Esophagus muscularis mucosa (tissue), 4 donors: ENCODE measurements at places on chromosomes 11 and 22. TPM values are rescaled to one million over a fixed set of nuclear protein-coding genes. Genes with fewer than 3 reads are reported as not detected.
A peak's percentile ranks its signal among the peaks of the same experiment; 100 is the strongest.

- H3K4me3 ChIP-seq, result no peak overlapping the region
- H3K27ac ChIP-seq, result no peak overlapping the region
- H3K27me3 ChIP-seq, result no peaks in the 10 kb centered on the region
- H3K4me1 ChIP-seq, result no peaks in the 10 kb centered on the region
Observed at GRCh38 chr22:48359613-48359965, 1468.1 kb downstream of the BRD1 start.

Gene NLRP10
- not detected for total RNA-seq

Gene APOL5
- total RNA-seq, result not detected

- no peak for DNase-seq
- no peak overlapping the region for H3K4me3 ChIP-seq
- no peaks in the 10 kb centered on the region for H3K27me3 ChIP-seq
- H3K36me3 ChIP-seq, result no peaks in the 10 kb centered on the region
- peak overlapping the region; percentile 68 for H3K27ac ChIP-seq
Observed at GRCh38 chr11:2096011-2096918, 42.9 kb downstream of the IGF2 start.

Gene SCGB1D2
- not detected for total RNA-seq

DNA sequence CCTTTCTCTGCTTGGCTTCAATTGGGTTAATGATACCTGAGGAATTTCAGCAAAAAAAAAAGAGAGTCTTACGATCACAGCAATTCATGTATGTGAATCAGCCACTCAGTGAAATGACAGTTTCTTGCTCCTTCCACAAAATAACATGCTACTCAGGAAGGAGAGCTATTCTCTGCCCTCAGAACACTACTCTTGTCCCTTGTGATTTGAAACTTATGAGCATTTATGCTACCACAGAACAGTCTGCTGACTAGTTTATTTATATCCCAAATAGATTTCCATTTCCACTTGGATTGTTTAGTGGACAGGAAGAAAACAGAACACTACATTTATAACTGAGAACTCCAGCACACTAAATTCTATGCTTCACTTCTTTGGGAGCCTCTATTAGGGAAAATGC, 8.5 kb downstream of the TFIP11 start:
- H3K27ac ChIP-seq, result no peak overlapping the region
- H3K4me1 ChIP-seq, result peaks cover 7% of the 10 kb centered on the region
- DNase-seq, result no peak
- H3K36me3 ChIP-seq, result peaks cover 100% of the 10 kb centered on the region
- no peak overlapping the region for H3K4me3 ChIP-seq

DNA sequence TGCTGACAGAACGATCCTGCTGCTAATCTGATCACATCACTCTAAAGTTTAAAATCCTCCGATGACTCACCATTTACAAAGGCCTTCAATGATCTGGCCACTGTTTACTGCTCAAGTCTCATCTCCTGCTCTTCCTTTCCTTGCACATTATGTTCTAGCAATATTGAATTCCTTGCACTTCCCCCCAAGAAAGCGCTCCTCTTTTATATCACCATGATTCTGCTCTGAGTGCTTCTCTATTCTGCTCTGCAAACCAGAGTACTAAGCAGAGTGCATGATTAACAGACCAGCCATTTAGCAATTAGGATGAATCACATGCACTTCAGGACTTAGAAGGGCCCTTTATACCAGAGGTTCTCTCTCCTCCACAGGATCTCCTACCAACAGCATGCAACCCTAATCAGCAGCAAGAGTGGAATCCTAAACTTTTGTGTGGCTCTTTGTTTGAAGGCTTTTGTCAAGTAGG, 1122.8 kb upstream of the CCDC90B start:
- no peaks in the 10 kb centered on the region for H3K36me3 ChIP-seq
- H3K27me3 ChIP-seq, result no peaks in the 10 kb centered on the region
- no peak for DNase-seq
- no peaks in the 10 kb centered on the region for H3K4me1 ChIP-seq

DNA sequence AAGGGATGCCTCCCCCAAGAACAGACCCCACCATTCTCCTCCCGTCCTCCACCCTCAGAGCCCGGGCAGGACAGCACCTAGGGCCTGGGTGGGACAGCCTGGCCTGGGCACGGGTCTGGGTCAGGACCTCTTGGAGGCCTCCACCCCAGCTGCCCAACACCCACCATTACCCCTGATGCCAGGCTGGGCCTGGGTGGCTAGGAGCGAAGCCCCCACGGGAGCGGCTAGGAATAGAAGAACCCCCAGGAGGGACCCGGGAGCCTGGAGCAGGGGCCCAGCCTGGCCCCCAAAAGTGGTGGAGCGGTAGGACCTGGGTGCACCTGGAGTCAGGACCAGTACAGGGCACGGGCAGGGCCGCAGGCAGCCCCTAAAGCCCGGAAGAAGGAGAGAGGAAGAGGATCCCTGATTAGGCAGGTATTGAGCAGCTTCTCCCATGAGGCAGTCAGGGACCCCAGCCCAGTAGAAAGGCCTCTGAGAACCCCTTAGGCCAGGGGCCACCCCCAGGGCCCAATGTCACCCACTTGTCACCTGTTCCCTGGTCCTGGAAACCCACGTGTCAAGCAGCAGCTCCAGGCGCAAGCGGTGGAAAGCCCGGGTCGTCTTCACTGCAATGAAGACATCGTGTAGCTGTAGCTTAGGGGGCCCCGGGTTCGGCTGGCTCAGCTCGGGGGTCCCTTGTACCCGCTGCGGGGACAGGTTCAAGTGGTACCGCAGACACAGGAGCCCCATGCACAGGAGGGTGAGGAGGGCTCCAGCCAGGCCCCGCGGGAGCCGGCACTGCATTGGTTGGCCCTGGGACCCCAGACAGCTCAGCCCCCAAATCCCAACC, 575 bp downstream of the MFNG start:
- peaks cover 4% of the 10 kb centered on the region for H3K36me3 ChIP-seq
- peak overlapping the region; percentile 27 for H3K27ac ChIP-seq
- peaks cover 27% of the 10 kb centered on the region for H3K4me1 ChIP-seq
- no peaks in the 10 kb centered on the region for H3K27me3 ChIP-seq
- DNase-seq, result no peak

Gene OVCH2
- total RNA-seq, result not detected

- DNase-seq, result no peak
- no peaks in the 10 kb centered on the region for H3K27me3 ChIP-seq
- H3K36me3 ChIP-seq, result no peaks in the 10 kb centered on the region
- peaks cover 52% of the 10 kb centered on the region for H3K4me1 ChIP-seq
- H3K4me3 ChIP-seq, result no peak overlapping the region
- peak overlapping the region; percentile 82 for H3K27ac ChIP-seq
Observed at GRCh38 chr11:83051760-83052671, 19.7 kb downstream of the RAB30 start.

Gene OR8K1
- total RNA-seq, result not detected

DNA sequence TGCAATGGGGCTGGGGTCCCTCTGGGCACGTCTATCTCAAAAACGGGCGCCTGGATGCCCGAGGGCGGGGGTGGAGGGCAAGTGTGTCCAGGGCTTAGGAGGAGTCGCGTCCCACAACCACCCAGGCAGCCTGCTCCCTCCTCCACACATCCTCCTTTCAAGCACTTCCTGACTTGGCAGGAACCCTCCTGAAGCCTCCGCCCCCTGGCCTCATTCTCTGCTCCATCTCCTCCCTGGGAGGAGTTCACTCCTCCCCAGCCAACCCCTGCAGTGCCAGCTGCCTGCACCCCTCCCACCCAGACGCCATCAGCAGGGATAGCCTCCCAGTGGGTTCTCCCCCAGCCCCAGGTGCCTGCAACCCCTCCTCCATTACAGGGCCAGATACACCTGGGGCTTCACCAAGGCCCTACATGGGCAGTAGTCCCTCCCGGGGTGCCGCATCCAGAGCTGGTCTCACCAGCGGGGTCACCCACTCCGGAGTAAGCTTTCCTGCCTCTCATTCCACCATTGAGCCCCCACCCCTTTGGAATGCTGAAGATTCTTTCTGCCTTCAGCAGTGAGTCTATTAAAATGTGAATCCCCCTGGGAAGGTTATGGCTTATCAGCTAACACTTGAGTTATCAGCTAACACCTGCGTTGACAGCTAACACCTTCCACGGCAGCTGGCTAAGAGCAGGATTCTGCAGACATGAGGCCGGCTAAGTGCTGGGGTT, 24.4 kb downstream of the RTN4R start:
- no peaks in the 10 kb centered on the region for H3K36me3 ChIP-seq
- DNase-seq, result no peak
- peaks cover 46% of the 10 kb centered on the region for H3K4me1 ChIP-seq
- H3K4me3 ChIP-seq, result peak overlapping the region; percentile 33

Gene SCN3B
- 2.0 TPM for total RNA-seq

Gene ZBTB16
- total RNA-seq, result 175 TPM

DNA sequence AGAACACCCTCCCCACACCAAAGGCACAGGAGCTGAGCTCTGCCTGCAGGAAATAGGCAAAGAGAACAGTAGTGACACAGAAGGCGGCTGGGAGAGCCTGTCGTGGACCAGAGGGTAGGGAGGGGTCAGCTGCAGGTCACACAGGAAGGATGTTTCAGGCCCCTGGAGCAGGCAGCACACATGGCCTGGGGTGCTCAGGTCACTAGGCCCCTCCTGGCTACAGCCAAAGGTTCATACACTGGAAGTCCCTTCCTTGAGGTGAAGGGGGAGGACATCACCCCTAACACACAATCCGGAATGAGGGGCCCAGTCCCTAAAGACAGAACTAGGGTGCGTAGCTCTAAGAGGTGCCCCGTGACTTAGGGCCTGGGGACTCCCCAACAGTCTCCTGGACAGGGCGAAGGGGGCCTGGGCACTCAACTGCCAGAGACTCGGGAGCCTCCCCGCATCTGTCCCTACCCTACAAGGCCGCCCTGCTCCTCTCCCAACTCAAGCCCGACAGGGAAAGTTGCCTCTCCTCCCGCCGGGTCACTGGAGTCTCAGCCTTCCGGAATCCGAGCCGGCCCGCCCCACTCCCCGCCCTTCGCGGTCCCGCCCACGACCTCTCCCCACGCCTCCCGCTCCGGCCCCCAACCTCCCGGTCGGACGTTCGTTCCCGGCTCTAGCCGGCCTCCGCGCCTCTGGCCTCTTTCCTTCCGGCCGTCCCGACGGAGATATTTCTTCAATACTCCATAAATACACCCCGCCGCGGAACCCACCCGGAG, at the start of gene CYB5R2:
CYB5R2 (minus strand) TSS at position 541 of the 764 bp plus-strand sequence. CDS start 675 bp downstream, outside the sequence.
- H3K4me3 ChIP-seq, result peak within 1 kb of the TSS; percentile 62
- DNase-seq, result no peak
- H3K36me3 ChIP-seq, result no peaks in the 10 kb centered on the region
- peak within 1 kb of the TSS; percentile 51 for H3K27ac ChIP-seq
- H3K4me1 ChIP-seq, result peaks cover 18% of the 10 kb centered on the region

GRCh38 chr22:45314786-45315185, 5.1 kb downstream of the FAM118A start:
- H3K4me3 ChIP-seq, result no peak overlapping the region
- no peak overlapping the region for H3K27ac ChIP-seq
- H3K27me3 ChIP-seq, result no peaks in the 10 kb centered on the region
- DNase-seq, result no peak
- peaks cover 69% of the 10 kb centered on the region for H3K4me1 ChIP-seq

GRCh38 chr11:12409621-12410005, 32.2 kb downstream of the PARVA start:
- no peaks in the 10 kb centered on the region for H3K36me3 ChIP-seq
- H3K4me1 ChIP-seq, result peaks cover 90% of the 10 kb centered on the region
- DNase-seq, result peak; percentile 74
- H3K27ac ChIP-seq, result peak overlapping the region; percentile 87
- no peaks in the 10 kb centered on the region for H3K27me3 ChIP-seq
- H3K4me3 ChIP-seq, result peak overlapping the region; percentile 19

Gene DAGLA
- total RNA-seq, result 3.0 TPM

- H3K36me3 ChIP-seq, result peaks cover 9% of the 10 kb centered on the region
- H3K27ac ChIP-seq, result peak overlapping the region; percentile 78
- H3K4me1 ChIP-seq, result peaks cover 54% of the 10 kb centered on the region
Observed at GRCh38 chr11:72239849-72240460, 4.0 kb downstream of the PHOX2A start.

- no peaks in the 10 kb centered on the region for H3K36me3 ChIP-seq
- no peak overlapping the region for H3K4me3 ChIP-seq
- peaks cover 70% of the 10 kb centered on the region for H3K27me3 ChIP-seq
- no peak for DNase-seq
- H3K4me1 ChIP-seq, result no peaks in the 10 kb centered on the region
Observed at GRCh38 chr11:118138839-118139420, 13.7 kb downstream of the SCN4B start.

Gene PANX2
- total RNA-seq, result 0.71 TPM

Gene TMEM86A
- total RNA-seq, result 4.8 TPM

DNA sequence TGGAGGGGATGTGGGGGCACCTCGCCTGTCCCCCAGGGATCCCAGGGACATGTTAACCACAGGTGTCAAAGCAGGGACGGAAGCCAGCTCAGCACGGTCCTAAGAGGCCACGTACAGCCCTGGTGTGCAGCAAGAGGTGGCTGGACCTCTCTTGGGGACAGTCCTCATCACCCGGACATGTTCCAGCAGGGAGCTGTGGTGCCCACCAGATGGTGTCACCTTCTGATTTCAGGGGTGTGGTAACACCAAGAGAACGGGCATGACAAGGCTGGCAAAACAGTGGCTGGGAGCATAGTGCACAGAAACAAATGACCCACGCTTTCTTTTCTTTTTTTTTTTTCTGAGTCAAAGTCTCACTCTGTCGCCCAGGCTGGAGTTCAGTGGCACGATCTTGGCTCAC, 25.6 kb upstream of the COMT start:
- DNase-seq, result no peak
- H3K27me3 ChIP-seq, result no peaks in the 10 kb centered on the region
- H3K4me1 ChIP-seq, result no peaks in the 10 kb centered on the region
- peaks cover 78% of the 10 kb centered on the region for H3K36me3 ChIP-seq
- no peak overlapping the region for H3K4me3 ChIP-seq

Gene PRRG4
- 2.7 TPM for total RNA-seq

DNA sequence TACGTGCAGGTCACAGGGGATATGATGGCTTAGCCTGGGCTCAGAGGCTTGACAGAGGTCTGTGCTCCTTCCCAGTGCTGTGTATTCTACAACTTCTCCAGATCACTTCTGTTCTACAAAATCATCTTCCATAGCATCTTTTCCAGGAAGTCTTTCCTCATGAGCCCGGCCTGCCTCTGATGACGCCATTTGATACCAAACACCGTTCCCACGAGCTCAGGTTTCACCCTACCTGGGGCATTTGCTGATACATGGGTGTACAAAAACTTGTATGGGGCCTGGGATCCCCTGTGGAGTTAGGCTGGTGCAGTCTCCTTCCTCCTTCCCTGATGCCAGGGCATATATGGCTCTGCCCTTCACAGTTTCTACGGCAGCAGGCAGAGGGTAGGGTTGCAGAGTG, 78.7 kb downstream of the NECTIN1 start:
- H3K27ac ChIP-seq, result no peak overlapping the region
- no peaks in the 10 kb centered on the region for H3K27me3 ChIP-seq
- DNase-seq, result no peak
- no peaks in the 10 kb centered on the region for H3K36me3 ChIP-seq
- no peak overlapping the region for H3K4me3 ChIP-seq
- no peaks in the 10 kb centered on the region for H3K4me1 ChIP-seq

Gene SMTNL1
- total RNA-seq, result not detected

- H3K27ac ChIP-seq, result no peak overlapping the region
- H3K27me3 ChIP-seq, result no peaks in the 10 kb centered on the region
- no peak for DNase-seq
- H3K4me1 ChIP-seq, result peaks cover 30% of the 10 kb centered on the region
- H3K36me3 ChIP-seq, result no peaks in the 10 kb centered on the region
- H3K4me3 ChIP-seq, result no peak overlapping the region
Observed at GRCh38 chr11:86138958-86139357, 70.1 kb upstream of the PICALM start.

Gene CCDC82
- 12.3 TPM for total RNA-seq

GRCh38 chr22:26651815-26652214, 5.6 kb upstream of the MIAT start:
- no peak for DNase-seq
- no peak overlapping the region for H3K4me3 ChIP-seq
